ENCODE measurements at places on chromosomes 11 and 22.

- DNase-seq: no peak
These were observed 38.5 kb upstream of the PPARA start for GRCh38 chr22:46111645-46112306.

GRCh38 chr11:84398017-84398626, 1112.0 kb upstream of the CCDC90B start:
- DNase-seq: peak; percentile 5

- DNase-seq: peak; percentile 76
These were observed 483.6 kb downstream of the MN1 start for GRCh38 chr22:27317971-27318428.

- DNase-seq: no peak
These were observed 86.8 kb downstream of the TEAD1 start for GRCh38 chr11:12761029-12761428.

DNA sequence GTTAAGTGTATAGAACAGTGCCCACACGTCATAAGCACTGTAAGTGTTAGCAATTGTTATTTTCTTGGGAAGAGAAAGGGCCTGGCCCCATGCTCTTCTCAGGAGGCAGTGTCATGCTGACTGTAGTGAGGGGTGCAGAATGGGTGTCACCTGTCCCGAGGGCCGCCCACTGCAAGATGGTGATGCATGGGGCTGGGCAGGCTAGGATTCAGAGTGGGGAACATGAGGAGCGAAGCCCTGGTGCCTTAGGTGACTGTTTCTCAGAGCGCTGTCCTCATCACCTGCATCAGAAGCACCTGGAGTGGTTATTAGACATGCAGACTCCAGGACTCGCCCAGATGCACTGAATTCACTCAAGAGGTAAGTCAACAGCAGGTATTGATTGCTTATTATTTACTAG, 101.0 kb upstream of the PARVA start:
- no peak for DNase-seq

GRCh38 chr11:88414385-88414861, 76.9 kb upstream of the CTSC start:
- no peak for DNase-seq

DNA sequence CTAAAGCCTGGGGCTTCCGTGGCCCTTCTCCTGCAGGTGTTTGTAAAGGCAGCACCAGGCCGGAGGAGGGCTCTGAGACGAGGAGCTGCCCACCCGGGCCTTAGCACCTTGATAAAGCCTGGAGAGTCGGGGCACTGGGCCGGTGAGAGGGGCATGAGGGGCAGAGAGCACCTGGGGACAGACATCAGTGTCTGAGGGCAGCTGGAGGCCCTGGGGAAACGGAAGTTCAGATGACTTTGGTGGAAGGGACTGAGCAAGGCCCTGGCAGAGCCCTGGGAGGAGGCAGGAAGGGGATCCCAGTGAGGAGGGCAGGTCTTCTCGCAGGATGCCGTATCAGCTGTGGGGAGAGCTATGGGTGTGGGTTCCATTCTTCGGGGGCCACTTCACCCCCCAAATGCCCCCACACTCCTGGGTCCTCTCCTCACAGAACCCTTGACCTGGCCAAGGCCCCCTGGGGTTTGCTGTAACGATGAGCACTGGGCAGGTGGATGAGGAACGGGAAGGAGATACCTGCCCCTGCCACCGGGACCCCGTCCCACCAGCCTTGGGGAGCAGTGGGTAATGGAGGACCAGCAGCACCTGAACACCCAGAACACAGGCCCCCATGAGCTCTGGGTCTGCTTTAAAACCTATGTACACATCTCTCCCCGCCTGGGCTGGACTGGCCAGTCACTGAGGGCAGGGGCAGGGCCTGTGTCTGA, 7.4 kb downstream of the C1QTNF6 start:
- no peak for DNase-seq

GRCh38 chr22:49996119-49996517, 16.4 kb downstream of the IL17REL start:
- DNase-seq: no peak

GRCh38 chr11:92794783-92795182, 174.7 kb upstream of the MTNR1B start:
- DNase-seq: no peak

DNA sequence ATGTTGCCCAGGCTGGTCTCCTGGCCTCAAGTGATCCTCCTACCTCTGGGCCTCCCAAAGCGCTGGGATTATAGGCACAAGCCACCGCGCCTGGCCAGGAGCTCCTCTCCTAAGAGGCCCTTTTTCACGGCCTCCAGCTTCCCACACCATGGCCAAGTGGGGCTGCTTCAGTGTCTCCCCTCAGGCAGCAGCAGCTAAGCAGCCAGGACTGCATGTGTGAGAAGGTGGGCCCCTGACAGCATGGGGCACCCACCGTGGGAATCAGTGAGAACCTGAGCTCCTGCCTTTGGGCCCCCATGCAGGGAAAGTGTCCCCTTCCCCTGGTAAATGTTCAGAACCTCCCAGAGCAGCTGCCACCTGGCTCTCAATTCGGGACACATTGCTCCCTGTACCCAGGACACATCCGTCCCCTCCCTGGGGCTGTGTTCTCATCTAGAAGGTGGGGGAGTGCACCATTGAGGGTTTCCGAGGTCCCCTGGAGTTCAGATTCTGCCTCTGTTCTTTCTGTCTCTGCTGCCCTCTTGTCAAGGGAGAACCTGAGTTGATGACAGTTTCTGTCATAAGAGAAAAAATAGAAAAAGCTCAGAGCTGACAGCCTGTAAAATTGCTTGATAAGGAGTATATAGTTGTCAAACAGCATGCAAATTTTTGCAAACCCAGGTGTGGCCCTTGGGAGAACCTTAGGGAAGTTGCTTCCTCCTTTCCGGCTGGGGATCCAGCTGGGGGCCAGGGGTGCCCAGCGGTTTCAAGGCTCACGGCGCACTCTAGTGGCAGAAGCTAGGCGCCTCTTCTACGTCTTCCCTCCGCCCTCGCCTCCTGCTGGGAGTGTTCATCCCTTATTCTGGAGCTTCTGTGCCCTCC, 29.7 kb downstream of the FAM83F start:
- DNase-seq: peak; percentile 65

DNA sequence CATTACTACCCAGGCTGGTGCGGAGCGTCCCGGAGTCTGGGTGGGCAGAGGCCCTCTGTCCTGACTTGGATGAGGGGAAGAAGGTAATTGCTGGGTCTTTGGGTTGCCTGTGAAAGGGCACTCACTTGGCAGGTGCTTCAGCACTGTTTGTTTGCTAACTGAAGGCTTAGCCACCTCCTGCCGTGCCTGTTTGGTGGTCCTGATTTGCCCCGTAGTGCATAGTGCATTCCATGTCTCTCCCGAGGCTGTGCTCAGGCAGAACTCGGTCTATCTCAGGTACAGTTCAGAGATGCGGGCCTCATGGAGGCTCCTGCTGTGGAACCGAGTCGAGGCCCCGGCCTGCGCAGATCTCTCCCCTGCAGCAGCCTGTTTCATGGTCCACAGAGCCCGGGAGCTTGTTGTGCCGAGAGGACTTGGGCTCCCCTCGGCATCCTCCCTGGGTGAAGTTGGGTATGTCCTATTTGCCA, 146.2 kb downstream of the TBC1D22A start:
- no peak for DNase-seq

DNA sequence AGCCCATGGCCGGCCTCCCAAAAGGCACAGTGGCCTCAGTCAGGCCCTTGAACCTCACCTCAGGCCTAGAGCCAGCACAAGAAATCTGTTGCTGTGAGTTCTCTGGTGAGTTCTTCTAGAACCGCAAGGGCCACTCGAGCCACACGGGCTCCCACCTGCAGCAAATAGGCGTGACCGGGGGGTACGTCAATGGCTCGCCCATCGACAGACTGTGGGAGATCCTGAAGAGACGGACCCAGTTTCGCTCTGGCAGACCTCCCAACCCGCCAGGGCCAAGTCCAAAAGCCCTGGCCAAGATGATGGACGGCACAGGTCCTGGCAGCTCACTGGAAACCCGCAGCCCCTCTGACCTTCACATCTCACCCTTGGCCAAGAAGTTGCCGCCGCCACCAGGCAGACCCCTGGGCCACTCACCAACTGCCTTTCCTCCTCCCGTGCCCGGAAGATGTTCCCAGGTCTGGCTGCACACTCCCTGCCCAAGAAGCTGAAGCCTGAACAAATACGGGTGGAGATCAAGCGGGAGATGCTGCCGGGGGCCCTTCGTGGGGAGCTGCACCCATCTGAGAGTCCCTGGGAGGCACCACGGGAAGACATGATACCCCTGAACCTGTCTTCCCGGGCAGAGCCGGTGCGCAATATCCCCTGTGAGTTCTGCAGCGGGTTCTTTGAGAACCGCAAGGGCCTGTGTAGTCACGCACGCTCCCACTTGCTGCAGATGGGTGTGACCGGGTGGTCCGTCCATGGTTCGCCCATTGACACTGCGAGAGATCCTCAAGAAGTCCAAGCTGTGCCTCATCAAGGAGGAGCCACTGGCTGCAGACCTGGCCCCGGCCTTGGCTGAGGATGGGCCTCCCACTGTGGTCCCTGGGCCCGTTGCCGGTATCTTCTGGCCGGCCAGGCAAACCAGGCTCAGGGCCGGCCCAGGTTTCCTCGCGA, 544.2 kb upstream of the CCDC179 start:
- no peak for DNase-seq

- no peak for DNase-seq
These were observed 84.1 kb downstream of the PDE2A start for GRCh38 chr11:72589802-72590761.

DNA sequence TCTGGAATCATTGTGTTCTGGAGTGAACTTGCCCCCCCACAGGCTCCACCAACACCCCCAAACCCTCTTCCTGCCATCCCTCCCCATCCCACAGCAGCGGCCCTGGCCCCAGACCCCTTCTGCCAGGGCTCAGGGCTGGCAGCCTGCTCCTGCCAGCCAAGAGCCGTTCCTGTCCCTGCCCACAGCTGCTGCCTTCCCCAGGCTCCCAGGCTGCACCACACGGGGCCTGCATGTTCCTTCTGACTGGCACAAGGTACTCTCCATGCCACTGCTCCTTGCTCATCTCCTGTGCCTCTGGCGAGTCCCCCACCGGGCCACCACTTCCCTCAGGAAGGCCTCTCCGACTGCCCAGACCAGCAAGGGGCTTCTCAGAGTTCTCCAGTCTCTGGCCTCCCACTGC, 4.9 kb downstream of the GP1BB start:
- no peak for DNase-seq

- peak; percentile 41 for DNase-seq
These were observed 118.1 kb downstream of the BBOX1 start for GRCh38 chr11:27158456-27159334.

DNA sequence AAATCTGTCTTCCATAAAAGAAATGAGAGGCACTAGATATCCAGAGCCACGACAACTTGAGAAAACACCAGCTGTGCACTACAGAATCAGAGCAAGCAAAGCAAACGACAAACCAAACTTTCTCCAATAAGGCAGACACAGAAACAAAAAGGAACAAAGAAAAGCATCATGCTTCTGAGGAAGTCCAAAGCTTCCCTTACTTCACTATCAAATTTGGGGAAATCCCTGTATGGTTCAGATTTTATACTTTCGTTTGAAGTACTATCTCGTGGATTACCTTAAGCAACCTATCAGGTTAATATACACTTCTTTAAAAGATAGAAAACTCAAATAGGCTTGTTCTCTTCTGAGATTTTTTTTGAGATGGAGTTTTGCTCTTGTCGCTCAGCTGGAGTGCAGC, 27.7 kb downstream of the ALG9 start:
- DNase-seq: no peak

DNA sequence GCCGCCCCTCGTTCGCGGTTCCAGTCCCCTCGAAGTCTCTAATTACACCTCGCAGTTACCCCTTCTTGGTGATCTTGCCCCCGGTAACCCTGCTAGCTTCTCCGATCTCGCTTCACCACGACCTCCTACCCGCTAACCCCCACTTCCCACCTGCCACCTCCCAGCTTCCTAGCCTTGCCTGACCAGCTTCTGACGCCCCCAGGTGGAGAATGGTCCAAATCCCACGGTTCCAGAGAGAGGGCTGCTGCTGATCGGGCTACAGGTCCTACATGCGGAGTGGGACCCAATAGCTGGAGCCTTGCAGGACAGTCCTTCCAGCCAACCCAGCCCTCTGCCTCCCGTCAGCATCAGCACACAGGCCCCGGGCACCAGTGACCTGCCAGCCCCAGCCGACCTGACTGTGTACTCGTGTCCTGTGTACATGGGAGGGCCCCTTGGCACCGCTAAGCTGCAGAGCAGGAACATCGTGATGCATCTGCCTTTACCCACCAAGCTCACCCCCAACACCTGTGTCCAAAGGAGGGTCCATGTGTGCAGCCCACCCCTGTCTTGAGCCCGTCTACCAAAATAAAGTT, 31.9 kb downstream of the RRP8 start:
- no peak for DNase-seq

DNA sequence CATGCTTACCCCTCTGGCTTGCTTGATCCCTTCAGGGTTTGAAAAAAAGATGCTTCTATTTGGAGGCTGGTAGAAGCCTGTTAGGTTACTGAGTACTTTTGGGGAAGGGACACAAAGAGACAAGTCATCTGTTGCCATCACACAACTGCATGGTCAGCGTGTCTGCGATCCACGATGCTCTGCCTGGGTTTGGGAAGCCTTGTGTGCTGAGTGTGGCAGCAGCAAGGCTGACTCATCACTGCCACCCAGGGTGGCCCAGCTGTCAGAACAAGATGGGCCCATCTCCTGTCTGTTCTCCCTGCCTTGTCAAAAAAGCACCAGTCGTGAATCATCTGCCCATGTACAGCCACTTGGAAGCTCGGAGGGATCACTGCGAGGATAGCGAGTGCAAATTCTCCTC, 26.2 kb downstream of the UBASH3B start:
- no peak for DNase-seq

GRCh38 chr11:46127150-46127638, 5.9 kb upstream of the PHF21A start:
- DNase-seq: peak; percentile 26

GRCh38 chr11:131889760-131890581, 519.6 kb downstream of the NTM start:
- DNase-seq: no peak

DNA sequence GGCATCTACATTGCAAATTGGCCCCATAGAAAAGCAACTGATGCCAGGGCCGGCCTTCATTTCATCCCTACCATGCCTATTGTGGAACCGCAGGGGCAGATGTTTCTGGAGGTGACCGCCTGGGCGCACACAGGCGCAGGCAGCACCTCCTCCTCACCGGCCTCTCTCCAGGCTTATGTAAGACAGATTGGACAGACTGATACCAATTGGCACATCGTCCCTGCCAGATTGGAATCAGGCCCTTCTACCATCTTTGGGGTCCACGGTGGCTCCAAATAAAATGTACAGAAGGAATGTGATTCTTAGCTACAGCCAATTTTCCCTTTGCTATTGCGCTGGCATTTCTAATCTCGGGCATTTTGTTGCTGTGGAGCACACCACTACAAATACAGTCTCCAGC, 732.6 kb downstream of the NTM start:
- DNase-seq: no peak

DNA sequence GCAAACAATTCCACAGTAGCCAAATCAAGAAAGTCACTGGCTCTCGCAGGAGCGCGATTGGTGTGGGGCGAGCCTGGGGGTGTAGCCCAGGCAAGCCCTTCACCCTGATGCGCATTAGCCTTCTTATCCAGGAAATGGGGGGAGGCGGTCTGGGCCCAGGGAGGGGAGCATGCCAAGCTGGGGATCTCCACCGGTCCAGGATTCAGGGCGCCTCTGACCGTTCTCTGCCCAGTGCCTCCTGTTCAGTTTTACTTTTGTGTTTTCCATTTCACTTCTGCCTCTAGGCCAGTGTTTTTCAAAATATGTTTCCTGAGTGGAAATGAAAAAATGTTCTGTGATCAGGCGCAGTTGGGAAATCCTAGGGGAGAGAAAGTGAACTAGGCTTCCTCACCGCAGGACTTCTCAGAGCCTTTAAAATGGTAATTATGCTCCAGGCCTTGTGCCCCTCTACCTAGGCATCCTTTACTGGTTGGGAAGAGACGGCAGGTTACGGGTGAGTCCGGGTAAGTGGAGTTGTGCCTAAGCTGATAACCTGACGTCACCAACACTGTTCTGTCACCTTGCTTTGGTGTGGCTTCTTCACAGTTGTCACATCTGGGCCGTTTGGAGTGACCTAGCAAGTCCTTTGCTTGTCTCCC, 18.4 kb downstream of the LRP5 start:
- DNase-seq: no peak

Measured in Caki2 (cell line).